ENCODE measurements at places on chromosomes 6 and 20.
A peak's percentile ranks its signal among the peaks of the same experiment; 100 is the strongest.

DNA sequence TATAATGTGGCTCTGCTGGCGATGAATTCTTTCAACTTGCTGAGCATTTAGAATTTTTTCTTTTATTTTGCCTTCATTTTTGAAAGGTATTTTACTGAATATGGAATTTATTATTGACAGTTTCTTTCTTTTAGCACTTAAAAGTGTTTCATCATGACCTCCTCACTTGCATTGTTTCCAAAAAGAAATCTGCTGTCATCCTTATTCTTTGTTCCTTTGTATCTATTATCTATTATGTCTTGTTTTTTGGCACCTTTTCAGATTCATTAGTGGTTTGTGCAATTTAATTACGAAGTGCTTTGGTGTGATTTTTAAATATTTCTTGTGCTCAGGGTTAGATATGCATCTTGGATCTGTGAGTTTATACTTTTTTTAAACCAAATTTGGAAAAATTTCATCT, 26.0 kb upstream of the SLC22A2 start:
- DNase-seq, result no peak

DNA sequence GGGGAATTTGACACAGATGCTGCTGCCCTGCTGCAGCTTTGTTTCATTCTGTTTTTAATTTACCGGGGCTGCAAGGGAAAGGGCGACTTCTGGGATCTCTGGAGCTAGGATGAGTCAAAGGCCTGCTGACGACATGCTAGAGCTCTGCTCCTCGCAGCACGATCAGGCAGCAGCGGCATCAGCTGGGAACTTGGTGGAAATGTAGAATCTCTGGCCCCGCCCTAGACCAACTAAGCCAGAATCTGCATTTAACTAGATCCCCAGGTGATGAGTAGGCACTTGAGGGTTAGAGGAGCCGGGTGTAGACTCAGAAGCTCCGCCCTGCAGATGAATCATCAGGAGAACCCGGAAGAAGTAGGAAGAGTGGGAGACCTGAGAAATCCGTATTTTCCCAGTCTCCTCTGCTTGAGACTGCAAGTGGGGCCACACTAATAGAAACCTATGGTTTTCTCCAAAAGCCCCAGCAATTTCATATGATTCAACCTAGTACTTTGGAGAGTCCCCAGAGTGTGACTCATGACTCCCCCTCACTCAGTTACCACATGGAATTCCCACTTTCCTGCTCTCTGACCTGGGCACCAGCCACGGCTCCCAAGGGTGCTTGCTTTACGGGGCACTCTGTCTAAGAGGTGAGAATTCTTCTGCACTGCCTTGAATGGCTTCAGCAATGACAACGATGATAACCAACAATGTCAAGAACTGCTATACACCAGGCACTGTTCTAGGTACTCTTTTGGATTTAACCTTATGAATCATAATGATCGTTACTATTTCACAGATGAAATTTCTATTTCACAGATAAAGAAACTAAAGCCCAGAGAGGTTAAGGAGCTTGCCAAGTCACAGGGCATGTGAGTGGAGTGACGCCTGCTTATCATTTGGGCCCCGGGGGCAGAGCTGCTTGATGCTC, 18.1 kb downstream of the TUBB2B start:
- DNase-seq, result no peak

GRCh38 chr6:30828027-30828962, 56.0 kb upstream of the DDR1 start:
- DNase-seq, result peak; percentile 84

GRCh38 chr6:96876886-96877545, 20.7 kb downstream of the NDUFAF4 start:
- no peak for DNase-seq

GRCh38 chr6:157400676-157401075, 19.7 kb downstream of the ZDHHC14 start:
- DNase-seq, result no peak

GRCh38 chr6:43843669-43844171, 73.7 kb downstream of the VEGFA start:
- DNase-seq, result no peak

GRCh38 chr6:66134021-66134420, 427.0 kb upstream of the EYS start:
- DNase-seq, result no peak

- DNase-seq, result no peak
These were observed 60.5 kb downstream of the EYS start for GRCh38 chr6:65646544-65646943.

- DNase-seq, result no peak
These were observed 5.6 kb downstream of the EEF1A1 start for GRCh38 chr6:73515204-73515655.

GRCh38 chr20:41174373-41174772, 37.0 kb downstream of the PLCG1 start:
- no peak for DNase-seq

DNA sequence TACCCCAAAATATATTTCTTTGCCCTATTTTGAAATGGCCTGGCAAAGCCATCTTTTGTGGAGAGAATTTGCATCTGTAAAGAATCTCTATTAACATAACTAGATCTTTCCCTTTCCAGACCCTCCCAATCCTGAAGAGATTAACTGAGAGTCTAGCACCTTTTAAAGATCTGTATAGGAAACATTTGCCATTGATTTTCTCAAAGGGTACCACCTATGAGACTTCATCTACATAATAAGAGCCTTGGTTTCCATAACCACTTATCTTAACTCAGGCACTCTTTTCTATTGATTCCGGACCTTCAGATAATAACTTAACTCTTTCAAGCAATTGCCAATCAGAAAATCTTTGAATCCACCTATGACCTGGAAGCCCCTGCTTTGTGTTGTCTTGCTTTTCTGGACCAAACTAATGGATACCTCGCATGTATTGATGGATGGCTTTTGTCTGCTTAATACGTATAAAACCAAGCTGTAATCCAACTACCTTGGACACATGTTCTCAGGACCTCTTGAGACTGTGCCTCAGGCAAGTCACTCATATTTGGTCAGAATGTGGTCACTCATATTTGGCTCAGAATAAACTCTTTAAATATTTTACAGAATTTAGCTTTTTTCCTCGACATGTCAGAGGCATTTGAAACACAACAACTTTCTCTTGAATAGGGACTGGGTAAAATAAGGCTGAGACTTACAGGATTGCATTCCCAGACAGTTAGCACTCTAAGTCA, 31.4 kb downstream of the SLC22A2 start:
- no peak for DNase-seq

GRCh38 chr6:157646012-157646411, 177.0 kb upstream of the SNX9 start:
- DNase-seq, result no peak

DNA sequence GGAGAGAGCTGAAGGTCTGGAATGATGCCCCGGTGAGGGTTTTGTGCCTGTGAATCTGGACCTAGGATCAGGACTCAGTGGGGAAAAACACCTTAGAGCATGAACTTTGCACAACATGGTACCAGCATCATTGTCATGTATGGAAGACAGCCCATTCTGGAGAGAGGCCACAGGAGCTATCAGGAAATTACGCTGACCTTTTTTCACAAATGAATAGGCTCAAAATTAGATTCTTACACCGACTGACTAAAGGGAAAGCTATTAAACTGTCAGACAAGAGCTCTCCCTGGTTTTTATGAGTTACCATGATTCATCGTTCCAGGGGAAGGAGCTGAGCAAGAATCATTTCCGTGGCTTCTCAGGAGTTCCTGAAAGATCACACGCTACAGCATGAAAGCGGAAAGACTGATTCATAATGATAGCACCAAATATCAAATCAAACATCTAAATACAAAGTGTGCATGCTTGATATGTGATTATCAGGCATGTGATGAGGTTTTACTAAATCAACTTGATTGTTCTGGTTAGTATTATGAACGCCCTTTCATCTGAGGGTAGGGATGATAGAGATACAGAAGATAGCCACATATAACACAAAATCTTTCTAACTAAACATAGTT, 224.9 kb upstream of the SMLR1 start:
- DNase-seq, result no peak

DNA sequence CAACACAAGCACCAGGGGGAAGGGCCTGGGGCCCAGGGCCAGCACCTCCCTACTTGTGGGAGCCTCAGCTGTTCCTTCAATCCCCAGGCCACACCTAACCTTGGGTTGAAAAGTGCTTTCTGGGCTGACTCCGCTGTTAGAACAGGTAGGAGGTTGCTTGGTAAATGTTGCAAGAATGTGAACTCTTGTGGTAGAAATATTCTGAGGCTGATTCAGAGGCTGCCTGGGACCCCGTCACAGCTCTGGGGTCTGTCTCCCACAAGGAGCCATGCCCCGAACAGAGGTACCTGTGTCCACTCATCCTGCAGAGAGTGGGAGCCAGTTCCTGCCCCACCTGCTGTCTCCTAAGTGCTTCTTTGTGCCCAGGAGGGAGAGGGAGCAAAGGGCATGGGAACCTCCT, 14.4 kb upstream of the MAS1L start:
- DNase-seq, result no peak

GRCh38 chr6:123677897-123678296, 41.1 kb upstream of the TRDN start:
- DNase-seq, result no peak

DNA sequence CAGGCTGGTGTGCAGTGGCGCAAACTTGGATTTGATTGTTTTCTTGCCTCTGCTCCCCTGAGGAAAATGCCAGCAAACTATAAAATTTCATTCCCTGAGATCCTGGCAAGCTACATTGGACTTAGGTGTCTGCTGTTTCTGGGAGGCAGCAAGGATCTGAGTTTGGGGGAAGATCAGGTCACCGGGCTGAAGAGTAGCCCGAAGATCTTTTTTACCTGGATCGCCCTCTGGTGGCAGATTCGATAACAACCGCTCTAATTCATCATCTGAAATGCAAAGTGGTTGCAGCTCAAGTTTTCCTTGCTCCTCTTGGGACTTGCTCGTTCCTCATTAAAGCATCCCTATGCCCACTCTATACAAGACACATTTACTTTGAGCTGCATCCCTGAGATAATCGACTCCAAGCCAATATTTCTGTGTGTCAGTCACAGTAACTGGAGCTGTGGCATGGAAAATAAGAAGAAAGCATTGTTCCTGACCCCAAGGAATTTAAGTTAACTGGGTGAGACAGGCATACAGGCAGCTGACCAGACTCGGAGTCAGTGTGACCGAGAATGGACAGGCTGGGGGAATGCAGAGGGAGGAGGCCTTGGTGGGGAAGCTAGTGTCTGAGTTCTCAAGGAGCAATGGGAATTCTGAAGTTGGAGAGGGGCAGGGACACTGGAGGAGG, 131.8 kb upstream of the PROKR2 start:
- no peak for DNase-seq

- no peak for DNase-seq
These were observed 42.8 kb downstream of the RREB1 start for GRCh38 chr6:7150381-7151064.

DNA sequence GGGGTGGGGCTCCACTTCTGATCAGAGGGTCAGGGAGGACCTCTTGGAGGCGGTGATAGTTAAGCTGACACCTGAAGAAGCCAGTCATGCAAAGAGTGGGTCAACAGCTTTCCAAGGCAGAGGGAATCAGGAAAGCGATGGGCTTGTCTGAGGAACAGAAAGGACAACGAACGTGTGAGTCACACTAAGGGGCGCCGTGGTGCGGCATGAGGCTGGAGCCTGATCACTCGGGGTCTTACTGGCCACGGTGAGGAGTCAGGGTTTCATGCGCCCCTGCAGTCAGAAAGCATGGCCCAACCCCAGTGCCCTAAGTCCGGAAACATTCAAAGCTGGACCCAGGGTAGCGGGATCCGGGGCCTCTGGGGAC, 50.6 kb upstream of the SLC32A1 start:
- DNase-seq, result no peak

GRCh38 chr20:47970282-47970903, 185.1 kb upstream of the SULF2 start:
- no peak for DNase-seq

GRCh38 chr20:59743767-59744485, 139.6 kb downstream of the PHACTR3 start:
- DNase-seq, result no peak

DNA sequence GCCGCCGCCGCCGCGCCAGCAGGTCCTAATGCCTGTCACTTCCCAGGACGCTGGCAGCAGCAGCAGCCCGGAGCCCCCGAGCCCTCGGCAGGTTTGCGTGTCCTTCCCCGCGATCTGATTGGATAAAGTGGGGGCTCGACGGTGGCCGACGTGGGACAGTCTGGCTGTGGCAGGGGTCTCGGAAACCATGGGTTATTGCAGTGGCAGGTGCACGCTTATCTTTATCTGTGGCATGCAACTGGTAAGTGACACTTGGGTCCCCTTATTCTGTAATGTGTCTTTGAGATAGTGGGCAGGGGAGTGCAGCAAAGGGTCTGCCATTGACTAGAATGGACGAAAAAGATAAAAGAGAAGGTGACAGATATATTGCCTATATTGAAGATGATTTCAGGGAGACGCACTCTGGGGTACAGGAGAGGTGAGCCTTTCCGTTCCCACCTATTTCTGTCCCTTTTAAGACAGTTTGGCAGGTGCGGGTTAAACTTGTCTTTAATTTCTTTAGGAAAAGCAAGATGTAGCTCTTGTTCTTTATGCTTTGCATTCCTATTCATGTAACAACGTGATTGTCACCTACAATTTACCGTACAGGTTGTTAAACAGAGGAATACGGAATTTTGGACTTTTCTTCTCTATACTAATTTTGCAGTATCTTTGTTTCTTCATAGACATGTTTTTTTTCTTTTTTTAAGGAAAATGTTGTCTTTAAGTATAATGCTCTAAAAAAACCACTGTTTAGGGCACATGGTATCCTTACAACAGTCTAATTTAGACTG, 535 bp downstream of the NKAIN2 start:
- peak; percentile 37 for DNase-seq

- no peak for DNase-seq
These were observed 622.5 kb downstream of the PKHD1 start for GRCh38 chr6:51464956-51465355.

DNA sequence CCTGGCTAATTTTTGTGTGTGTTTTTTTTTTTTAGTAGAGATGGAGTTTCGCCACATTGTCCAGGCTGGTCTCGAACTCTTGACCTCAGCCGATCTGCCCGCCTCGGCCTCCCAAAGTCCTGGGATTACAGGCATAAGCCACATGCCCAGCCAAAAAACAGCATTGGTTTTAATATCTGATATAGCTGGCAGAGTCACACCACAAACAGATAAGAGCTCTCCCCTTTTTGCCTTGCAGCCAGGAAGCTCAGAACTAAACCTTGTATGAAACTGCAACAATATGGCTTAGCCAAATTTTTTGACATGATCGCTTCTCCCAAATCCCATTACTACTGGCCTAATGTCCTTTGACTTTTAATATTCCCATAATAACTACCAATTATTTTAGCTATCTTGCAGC, 4.9 kb downstream of the ACOT8 start:
- no peak for DNase-seq

- DNase-seq, result no peak
These were observed 56.8 kb upstream of the KIF13A start for GRCh38 chr6:18044108-18044783.

GRCh38 chr6:42315991-42316970, 98.6 kb upstream of the MRPS10 start:
- DNase-seq, result peak; percentile 54

- DNase-seq, result no peak
These were observed 626.8 kb upstream of the ARID1B start for GRCh38 chr6:156150391-156150790.

Data from lower lobe of right lung (tissue), 2 donors.